ENCODE measurements at places on chromosomes 16 and 17.

- DNase-seq, result no peak
These were observed 244.1 kb downstream of the CEP112 start for GRCh38 chr17:65947831-65948230.

DNA sequence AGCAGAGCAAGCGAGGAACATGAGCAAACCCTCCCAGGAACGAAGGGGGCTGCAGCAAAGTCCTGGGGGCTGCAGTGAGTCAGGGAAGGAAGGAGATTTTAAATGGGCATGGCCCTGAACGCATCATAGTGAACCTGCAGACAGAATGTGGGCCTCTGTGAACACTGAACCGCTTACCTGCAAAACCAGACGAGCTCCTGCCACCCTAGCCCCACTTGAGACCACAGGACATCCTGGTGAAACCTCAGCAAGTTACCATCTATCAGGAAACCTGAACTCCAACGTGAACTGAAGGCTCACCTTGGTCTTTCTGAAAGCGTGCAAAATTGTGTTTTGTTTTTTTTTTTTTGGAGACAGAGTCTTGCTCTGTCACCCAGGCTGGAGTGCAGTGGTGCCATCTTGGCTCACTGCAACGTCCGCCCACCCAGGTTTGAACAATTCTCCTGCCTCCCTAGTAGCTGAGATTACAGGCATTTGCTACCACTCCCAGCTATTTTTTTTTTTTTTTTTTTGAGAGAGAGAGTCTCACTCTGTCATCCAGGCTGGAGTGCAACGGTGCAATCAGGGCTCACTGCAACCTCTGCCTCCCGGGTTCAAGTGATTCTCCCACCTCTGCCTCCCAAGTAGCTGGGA, 30.8 kb downstream of the FANCA start:
- no peak for DNase-seq

GRCh38 chr17:69223809-69224208, 4.8 kb downstream of the ABCA10 start:
- DNase-seq, result no peak

DNA sequence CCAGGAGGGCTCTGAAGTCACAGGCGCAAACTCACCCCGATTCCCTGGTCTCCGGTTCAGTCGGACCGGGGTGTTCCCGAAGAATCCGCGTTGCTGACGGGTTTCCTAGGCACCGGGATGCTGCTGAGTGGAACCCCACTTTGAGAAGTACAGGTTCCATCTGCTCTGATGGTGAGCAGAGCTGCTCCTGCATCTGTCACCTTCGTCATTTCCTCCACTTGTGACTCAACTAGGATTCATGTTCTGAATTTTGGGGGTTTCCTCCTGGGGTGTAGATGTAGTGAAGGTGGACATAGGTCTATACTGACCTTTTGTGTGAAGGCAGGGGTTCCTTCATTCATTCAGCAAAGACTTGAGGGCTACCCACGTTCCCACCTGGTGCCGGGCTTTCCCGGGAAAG, 25.0 kb downstream of the LGALS3BP start:
- DNase-seq, result no peak

- no peak for DNase-seq
These were observed 34.5 kb downstream of the FAM222B start for GRCh38 chr17:28807925-28808634.

GRCh38 chr17:83083368-83084201, 4.2 kb downstream of the METRNL start:
- peak; percentile 35 for DNase-seq

GRCh38 chr16:30956601-30957455, 726 bp upstream of the SETD1A start:
- DNase-seq, result no peak

- no peak for DNase-seq
These were observed 100.5 kb downstream of the PLCG2 start for GRCh38 chr16:81879625-81880024.

GRCh38 chr17:27873746-27874145, 19.4 kb downstream of the LYRM9 start:
- no peak for DNase-seq
